ENCODE measurements at places on chromosomes 5 and 9.

DNA sequence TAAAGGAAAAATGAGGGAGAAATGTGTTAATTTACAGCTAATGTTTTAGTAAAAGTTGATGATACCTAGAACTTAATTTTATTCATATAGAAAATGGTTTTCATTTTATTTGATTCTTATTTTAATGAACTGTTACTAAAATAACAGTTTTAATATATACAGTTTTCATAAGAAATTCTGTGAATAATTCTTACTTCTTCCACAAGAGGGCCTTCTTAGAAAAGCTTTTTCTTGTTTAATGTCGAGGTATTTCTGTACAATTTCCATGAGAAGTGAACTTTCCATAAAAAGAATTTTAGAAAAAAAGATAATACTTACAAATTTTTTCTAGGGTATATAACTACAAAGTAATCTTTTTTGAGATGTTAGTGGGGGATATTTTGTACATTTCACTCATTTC, 73.9 kb downstream of the KLF9 start:
- no peak for DNase-seq

DNA sequence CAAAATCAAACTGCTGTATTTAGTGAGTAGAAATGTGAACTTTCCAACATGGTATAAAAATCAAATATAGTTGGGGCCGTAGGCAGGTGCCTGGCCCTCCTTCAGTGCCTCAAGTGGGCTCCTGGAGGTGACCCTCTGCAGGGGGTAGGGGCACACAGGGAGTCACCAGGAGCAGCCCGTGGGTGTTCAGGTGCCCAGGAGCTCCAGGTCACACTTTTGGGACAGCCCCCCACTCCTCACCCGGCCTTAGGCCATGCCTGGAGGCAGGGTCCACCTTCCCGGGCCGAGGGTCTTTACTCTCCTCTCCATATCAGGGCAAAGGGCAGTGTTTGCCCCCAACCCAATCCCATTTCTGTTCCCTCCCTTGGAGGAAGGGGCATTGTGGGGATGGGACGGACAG, 108.0 kb upstream of the MTAP start:
- DNase-seq: no peak

GRCh38 chr9:95092262-95093072, 225.0 kb downstream of the FANCC start:
- no peak for DNase-seq

- no peak for DNase-seq
Measured at GRCh38 chr5:137627293-137627692, 108.6 kb downstream of the KLHL3 start.

DNA sequence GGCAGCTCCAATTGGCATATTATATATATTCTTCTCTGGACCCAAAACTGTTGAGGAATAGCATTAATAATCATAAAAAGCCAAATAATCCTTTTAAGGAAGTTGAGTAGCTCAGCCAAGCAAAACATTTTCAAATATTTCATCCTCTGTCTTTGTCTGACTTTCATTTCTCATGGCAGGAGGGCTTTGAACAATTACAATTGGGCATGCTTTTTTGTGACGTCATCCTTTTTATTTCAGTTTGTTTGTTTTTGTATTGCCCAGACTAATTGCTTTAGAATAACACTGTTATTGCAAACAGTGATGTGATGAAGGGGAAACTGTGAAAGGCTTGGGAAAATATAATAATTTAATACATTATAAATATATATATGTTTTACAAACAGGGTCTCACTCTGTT, 65.2 kb upstream of the MAP1B start:
- DNase-seq: no peak

DNA sequence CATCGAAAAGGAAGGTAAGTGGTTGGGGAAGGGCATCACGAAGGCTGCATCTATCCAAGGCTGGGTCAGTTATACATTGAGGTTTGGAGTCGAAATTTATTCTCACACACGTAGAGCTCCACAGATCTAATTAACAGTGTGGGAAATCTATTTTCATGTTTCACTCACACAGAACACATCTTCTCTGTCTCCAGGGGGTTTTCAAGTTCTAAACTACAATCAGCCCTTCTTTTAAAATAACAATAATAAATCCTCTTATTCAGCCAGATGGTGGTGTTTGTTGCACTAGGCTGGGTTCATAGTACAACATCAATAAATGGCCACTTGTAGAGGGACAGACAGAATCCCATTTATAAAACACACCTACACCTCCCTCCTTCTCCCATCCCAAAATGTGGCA, 174.5 kb upstream of the KLF9 start:
- DNase-seq: no peak

- no peak for DNase-seq
Measured at GRCh38 chr5:108747111-108747773, 455 bp upstream of the FER start.

DNA sequence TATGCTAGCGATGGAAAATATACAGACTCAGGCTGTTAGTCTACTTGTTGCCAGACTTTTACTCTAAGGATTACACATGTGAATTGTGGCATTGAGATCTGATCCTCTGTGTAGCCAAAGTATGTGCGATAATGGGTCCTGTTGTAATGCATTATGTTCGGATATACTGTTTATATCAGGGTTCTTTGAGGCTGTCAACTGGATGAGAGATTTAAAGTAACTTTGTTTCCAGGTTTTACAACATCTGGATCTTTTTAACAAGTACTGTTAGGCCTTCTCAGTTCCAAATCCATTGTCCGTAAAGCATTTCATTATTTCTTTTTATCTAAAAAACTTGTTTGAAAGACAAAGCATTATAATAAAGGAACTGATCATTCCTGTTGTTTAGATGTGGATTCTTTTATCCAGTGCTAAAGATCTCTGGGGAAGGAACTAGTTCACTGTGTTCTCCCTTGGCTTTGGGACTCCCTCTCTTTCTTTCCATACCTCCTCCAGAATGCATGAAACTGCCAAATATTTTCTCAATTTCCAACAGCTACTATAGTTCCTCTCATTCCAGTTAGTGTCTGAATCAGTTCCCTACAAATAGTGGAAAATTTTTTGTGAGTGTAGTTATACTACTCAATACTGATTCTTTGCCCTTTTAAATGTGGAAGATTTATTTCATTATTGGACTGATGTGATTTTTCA, 68.8 kb downstream of the HACD4 start:
- DNase-seq: no peak

DNA sequence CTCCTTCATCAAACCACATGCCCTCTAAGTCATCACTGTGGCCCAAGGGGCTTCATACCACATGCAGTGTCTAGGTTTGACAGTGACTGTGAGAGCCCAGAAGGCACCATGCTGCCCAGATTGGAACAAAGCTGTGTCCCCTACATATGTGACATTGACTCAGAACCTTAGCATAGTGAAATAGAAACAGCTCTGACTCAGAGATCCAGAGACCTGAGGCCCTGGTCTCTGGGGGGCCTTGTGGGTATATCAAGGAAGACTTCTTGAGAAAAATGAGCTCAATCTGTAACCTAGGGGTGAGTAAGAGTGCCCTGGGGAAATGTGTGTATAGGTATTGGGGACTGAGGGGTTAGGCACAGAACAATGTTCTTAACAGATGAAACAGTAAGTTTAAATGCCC, 7.1 kb upstream of the ENTREP1 start:
- no peak for DNase-seq

- no peak for DNase-seq
Measured at GRCh38 chr5:172141949-172142319, 46.1 kb downstream of the STK10 start.

DNA sequence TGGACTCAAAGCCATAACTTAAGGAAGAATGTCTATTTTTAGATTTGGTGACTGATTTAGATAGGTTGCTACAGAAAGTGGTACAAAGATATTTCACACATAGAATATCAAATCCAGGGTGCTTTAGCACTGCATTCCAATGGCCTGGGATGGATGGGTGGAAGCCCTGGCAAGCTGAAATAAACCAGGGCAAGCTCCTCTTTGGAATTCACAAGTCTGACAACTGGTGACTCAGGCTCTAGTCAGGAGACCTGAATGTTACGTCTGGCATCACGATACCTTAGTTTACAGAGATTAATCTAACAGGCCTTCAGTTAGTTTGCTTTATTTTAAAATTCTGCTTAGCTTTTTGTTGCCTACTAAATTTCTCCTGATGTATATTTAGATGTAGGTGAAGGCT, 144.0 kb downstream of the TMC1 start:
- DNase-seq: no peak

- no peak for DNase-seq
Measured at GRCh38 chr5:167533814-167534795, 757.3 kb upstream of the WWC1 start.

DNA sequence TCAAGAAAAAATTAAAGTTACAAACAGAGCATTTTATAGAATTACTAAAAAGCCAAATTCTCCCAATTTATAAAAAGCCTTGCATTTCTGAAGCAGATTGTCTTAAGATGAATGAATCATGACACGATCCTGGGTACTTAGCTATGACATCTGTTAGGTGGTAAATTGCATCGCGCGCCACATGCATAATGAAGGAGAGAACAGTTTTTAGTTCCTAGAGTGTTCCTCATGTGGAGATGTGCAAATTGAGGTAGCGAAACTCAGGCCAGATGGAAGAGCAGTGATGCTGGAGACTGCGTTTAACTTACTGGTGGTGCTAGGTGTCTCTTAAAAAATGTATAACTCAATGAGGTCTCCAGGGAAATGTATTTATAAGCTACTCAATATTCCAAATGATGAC, 516.1 kb downstream of the EFNA5 start:
- no peak for DNase-seq

DNA sequence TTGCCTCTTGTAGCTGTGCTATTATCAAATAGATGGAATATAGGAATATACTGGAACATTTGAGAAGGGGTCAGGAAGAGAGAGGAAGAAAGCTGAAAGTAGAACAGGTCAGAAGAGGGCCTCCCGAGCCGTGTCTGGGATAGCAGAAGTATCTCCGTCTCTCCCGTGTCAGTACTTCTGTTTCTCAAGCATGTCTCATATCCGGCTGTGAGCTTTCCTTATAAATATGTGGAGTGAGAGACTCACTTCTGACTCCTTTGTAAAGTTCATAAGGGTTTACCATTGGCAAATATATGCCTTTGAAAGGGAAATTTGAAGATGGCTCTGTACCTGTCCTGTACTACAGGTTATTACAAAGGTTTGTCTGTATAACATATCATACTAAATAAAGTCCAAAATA, 50.3 kb downstream of the MOCS2 start:
- DNase-seq: no peak

DNA sequence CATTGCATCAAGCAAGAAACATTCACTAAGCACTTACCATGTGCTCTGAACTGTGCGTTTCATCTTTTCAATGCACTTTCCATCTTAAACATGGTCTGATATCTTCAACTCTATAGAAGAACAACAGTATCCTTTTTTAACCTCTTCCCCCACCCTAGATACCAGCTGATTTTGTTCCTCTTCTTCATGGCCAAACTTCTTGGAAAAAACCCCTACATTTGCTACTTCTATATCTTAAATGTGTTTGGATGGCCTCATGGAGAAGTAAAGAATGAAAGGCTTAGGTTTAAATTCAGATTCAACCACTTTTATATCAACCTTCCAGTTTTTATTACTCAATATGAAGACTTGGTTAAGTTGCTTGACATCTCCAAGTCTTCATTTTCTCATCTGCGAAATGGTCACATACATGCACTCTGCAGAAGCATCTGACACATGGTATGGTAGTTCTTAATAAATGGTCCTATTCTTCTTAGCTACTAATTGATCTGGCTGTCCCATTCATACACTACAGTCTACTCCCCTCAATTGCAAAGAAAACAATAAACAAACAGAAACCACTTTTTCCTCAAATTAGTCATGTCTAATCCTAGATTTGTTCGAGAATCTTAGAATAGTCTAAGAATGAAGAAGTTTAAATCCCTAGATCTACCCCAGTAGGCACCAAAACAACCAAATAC, 59.4 kb downstream of the FYB1 start:
- no peak for DNase-seq

DNA sequence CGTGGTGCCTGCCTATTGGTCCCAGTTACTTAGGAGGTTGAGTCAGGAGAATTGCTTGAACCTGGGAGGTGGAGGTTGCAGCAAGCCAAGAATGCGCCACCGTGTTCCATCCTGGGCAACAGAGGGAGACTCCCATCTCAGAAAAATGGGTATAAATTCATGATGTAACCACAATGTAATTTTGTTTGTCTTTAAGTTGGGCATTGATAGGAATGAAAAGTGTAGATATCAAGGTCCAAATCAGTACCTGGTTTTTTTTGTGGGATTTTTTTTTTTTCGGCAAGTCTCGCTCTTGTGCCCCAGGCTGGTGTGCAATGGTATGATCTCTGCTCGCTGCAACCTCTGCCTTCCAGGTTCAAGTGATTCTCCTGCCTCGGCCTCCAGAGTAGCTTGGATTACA, 7.4 kb downstream of the NPM1 start:
- DNase-seq: no peak

DNA sequence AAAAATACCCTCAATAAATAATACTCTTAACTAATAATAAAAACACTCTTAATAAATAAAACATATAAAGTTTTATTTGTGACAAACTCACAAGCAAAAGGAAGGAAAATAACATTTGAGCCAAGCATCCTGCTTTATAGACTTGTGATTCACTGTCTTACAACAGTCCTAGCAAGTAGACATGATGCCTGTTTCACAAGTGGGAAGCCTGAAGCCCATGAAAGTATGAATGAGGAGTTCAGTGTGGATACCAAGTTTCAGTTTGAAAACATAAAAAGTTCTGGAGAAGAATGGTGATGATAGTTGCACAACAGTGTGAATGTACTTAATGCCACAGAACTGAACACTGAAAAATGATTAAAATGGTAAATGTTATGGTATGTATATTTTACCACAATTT, 10.9 kb downstream of the HABP4 start:
- DNase-seq: no peak

DNA sequence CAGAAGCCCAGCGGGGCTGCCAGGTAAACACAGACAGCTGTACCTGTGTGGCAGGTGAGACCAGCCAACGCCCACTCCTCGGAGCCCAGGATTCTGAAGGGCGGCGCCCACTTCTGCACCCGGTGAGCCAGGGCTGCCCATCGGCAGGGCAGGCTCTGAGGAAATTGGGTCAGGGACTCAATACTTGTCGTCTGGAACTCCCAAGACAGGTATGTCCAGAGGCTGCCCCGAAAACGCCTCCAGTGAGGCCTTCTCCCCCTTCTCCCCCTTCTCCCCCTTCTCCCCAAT, 19.8 kb downstream of the GLT6D1 start:
- DNase-seq: no peak

DNA sequence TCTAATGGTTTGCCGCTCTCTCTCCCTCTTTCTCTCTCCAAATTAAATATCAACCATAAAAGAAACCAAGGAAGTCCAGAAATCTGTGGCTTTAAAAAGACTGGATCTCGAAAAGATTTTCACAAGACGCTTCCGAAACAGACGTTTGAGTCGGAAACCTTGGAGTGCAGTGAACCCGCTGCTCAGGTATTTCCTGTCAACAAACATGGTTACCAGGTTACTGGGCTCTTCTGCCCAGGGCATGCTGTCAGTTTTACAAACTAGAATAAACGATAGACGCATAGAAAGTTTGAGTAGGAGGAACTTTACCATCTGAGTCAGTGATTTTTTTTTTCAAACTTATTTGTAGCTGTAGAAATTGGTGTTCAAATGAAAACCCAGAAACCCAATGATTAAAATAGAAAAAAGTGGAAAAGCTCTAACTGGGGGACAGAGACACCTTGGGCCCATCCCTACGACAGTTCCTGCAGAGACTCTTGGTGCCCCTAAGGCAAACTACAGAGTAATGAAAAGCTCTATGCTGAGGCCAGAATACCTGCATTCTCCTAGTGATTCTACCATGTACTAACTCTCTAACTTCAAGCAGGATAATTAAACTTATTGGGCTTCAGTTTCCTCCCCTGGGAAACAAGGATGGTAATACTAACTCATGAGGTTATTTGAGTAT, 90.0 kb downstream of the DOCK8 start:
- DNase-seq: no peak
